ENCODE measurements at places on chromosomes 1 and 21. TPM values are rescaled to one million over a fixed set of nuclear protein-coding genes. Genes with fewer than 3 reads are reported as not detected.

- H3K4me3 ChIP-seq = no peak overlapping the region
- no peaks in the 10 kb centered on the region for H3K36me3 ChIP-seq
- DNase-seq = peak; percentile 59
Measured at GRCh38 chr1:63575340-63575826, 17.8 kb upstream of the PGM1 start.

DNA sequence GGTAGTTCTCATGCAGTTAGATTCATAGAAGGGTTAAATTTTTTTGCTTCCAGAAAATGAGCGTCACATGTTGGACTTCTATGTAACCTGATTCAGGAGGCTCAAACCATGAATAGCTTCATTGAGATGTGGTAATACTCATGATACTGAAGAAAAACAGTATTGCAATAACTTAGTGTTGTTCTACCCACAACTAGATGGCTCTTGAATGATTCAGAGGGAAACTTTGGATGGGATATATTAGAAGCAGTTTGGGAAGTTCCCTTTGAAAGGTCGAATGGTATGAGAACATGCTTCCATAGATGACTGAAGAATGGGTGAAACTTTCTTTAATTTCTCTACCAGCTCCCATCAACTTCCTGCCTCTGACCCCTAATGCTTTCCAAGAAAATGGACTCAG is 211.7 kb upstream of the PTGFR start:
- peaks cover 17% of the 10 kb centered on the region for H3K4me1 ChIP-seq
- no peaks in the 10 kb centered on the region for H3K27me3 ChIP-seq
- no peaks in the 10 kb centered on the region for H3K36me3 ChIP-seq
- peak overlapping the region; percentile 46 for H3K27ac ChIP-seq
- no peak overlapping the region for H3K4me3 ChIP-seq

DNA sequence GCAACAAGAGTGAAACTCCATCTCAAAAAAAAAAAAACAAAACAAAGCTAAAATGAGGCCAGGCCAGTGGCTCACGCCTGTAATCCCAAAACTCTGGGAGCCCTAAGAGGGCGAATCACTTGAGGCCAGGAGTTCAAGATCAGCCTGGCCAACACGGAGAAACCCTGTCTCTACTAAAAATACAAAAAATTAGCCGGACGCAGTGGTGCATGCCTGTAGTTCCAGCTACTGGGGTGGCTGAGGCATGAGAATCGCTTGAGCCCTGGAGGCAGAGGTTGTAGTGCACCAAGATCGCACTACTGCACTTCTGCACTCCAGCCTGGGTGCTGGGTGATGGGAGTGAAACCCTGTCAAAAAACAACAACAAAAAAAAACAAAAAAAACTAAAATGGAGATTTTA is 191.2 kb upstream of the SGIP1 start:
- H3K4me3 ChIP-seq = no peak overlapping the region
- H3K27me3 ChIP-seq = no peaks in the 10 kb centered on the region
- no peak for DNase-seq
- no peaks in the 10 kb centered on the region for H3K4me1 ChIP-seq

- H3K4me3 ChIP-seq = no peak overlapping the region
- H3K36me3 ChIP-seq = no peaks in the 10 kb centered on the region
- no peaks in the 10 kb centered on the region for H3K27me3 ChIP-seq
- peaks cover 10% of the 10 kb centered on the region for H3K4me1 ChIP-seq
Measured at GRCh38 chr1:232474826-232475225, 155.1 kb downstream of the SIPA1L2 start.

DNA sequence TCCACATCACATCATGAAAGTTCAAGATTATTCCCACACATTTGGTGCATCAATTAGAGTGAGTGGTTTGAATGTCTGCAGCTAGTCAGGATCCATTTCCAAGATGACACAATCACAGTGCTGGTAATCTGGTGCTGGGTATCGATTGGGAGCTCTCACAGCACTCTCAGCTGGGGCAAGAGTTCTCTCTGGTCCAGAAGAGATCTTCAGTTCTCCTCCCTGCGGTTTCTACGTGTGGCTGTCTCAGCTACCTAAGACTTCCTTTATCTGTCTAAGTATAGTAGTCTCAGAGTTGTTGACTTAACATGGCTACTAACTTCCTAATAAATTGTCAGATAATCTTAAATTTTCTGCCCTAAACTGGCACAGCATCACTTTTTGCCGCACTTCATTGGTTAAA is 358.0 kb upstream of the BRINP3 start:
- no peaks in the 10 kb centered on the region for H3K27me3 ChIP-seq
- DNase-seq = no peak
- H3K36me3 ChIP-seq = no peaks in the 10 kb centered on the region
- H3K4me3 ChIP-seq = no peak overlapping the region
- no peaks in the 10 kb centered on the region for H3K4me1 ChIP-seq

DNA sequence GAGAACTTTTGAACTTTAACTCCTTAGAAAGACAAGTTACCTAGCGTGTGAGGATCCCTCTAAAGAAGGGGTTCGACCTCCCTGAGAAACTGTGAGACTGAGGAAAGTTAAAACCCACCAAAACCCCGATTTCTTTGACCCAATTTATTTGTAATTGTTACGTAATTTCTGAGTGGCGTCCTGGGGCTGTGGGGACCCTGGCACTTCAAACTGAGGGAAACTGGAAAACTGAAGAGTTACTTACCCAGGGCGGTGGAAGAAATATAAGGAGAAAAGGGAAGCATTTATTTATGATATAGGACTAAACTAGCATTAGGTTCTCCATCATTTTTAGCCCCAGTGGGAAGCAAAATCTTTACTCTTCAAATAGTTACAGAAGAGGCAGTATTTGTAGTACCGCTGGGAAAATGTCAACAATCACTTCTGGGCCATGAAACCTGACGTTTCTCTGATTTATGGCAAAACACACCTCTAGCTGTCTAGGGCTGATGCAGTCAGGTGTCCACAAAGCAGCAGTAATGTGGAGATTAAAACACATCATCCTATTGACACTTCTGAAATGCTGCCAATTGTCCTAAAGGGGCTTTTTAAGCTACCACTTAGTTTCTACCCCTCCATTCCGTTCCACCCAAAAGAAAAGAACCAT is 430 bp downstream of the S100B start:
- no peaks in the 10 kb centered on the region for H3K36me3 ChIP-seq
- peaks cover 7% of the 10 kb centered on the region for H3K27me3 ChIP-seq
- no peak for DNase-seq
- H3K4me1 ChIP-seq = no peaks in the 10 kb centered on the region
- H3K27ac ChIP-seq = no peak overlapping the region
- no peak overlapping the region for H3K4me3 ChIP-seq

GRCh38 chr1:198837278-198838021 is 198.6 kb downstream of the PTPRC start:
- no peaks in the 10 kb centered on the region for H3K27me3 ChIP-seq
- no peak for DNase-seq
- H3K27ac ChIP-seq = no peak overlapping the region
- no peak overlapping the region for H3K4me3 ChIP-seq

DNA sequence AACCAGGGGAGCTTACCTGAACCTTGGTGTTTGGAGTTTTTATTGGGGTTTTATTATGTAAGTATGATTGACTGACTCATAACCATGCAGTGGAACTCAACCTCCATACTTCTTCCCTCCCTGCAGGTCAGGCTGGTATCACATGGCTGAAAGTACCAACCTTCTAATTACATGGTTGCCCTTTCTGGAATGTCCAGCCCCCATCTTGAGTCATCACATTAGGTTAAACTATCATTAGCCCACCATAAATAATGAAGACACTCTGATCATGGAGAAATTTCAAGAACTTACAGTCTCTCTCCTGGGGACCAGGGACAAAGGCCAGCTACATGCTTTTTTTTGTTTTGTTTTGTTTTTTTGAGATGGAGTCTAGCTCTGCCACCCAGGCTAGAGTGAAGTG is 19.2 kb upstream of the DPH5 start:
- DNase-seq = no peak
- no peaks in the 10 kb centered on the region for H3K27me3 ChIP-seq
- no peak overlapping the region for H3K27ac ChIP-seq
- no peaks in the 10 kb centered on the region for H3K4me1 ChIP-seq
- H3K36me3 ChIP-seq = no peaks in the 10 kb centered on the region

DNA sequence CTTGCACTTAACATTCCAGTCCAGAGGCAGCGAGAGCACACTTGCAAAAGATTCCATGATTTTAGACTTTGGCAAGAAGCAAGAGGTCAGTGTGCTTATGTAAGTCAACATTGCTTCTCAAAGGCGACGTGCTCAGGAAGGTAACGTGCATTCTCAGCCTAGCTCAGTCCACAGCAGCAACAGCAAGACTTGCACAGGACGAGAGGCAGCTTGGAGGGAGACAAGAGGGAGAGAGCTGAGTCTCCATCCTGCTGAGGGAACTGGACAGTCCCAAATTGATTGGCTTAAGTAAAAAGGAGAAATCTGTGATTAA is 56.5 kb downstream of the PTP4A2 start:
- peak; percentile 8 for DNase-seq
- H3K4me1 ChIP-seq = no peaks in the 10 kb centered on the region
- H3K27ac ChIP-seq = no peak overlapping the region
- H3K27me3 ChIP-seq = peaks cover 4% of the 10 kb centered on the region

DNA sequence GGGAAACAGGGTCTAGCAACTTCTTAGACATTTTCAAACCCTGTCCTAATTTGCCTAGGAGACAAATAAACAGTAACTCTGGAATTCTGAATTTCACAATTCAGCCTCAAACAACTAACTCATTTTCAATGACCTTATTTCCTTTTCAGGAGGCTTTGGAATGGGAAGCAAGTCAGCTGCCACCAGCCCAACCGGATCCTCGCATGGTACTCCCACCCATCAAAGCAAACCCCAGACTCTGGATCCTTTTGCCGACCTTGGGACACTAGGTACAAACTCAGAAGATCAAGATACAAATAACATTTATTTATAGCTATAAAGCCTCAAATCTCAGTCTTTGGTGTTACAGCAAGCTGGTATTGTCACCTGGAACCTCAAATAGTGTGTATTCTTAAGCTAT is 18.9 kb upstream of the LEPR start:
- DNase-seq = no peak
- H3K27me3 ChIP-seq = no peaks in the 10 kb centered on the region
- H3K4me3 ChIP-seq = no peak overlapping the region
- H3K4me1 ChIP-seq = no peaks in the 10 kb centered on the region

- no peak for DNase-seq
- no peaks in the 10 kb centered on the region for H3K4me1 ChIP-seq
- no peaks in the 10 kb centered on the region for H3K27me3 ChIP-seq
- H3K27ac ChIP-seq = no peak overlapping the region
- no peaks in the 10 kb centered on the region for H3K36me3 ChIP-seq
Measured at GRCh38 chr1:166353213-166353612, 186.4 kb upstream of the FAM78B start.

DNA sequence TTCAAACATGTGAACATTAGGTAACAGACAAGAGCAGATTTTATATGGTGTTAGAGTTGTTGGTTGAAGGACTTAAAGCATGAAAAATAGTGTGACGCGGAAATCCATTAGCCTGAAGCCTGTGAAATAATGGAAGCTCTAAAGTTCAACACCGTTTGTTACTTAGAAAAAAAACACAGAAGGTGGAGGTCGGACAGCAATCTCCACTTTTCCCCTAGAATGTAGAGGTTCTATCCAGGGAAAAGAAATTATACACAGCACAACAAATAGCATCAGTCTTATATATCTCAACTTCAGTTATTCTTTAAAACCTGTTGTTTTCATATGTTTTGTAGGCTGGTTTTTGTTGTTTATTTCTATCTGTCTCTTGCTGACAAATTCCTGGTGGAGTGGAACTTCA is 1.9 kb downstream of the RCAN3 start:
- DNase-seq = no peak
- no peaks in the 10 kb centered on the region for H3K27me3 ChIP-seq
- no peak overlapping the region for H3K27ac ChIP-seq
- peaks cover 2% of the 10 kb centered on the region for H3K4me1 ChIP-seq
- H3K4me3 ChIP-seq = no peak overlapping the region

DNA sequence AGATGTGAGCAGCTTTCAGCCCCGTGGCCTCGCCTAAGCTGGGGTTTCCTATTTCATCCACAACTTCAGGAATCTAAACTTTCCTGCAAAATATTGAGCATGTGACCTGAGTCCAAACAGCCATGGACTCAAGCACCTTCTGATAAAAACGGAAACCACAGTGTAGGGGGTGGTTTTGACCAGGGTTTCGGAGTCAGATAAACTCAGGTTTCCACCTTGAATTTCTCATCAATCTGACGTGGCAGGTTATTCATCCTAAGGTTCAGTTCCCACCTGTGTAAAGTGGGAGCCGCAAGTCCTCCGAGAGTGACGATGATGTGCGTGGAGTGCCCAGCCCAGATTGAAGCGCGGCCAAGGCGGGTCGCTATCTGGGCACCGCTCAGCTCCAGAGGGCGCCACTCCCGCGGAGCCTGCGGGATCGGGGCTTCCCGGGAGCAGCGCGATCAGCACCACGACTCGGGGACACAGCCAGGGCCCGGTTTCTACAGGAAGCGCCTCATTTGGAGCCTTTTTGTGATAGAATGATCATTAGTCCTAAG is 871 bp upstream of the ETS2 start:
- H3K4me1 ChIP-seq = peaks cover 5% of the 10 kb centered on the region
- H3K4me3 ChIP-seq = peak overlapping the region; percentile 79
- peak; percentile 61 for DNase-seq
- no peaks in the 10 kb centered on the region for H3K27me3 ChIP-seq
- peak overlapping the region; percentile 83 for H3K27ac ChIP-seq

DNA sequence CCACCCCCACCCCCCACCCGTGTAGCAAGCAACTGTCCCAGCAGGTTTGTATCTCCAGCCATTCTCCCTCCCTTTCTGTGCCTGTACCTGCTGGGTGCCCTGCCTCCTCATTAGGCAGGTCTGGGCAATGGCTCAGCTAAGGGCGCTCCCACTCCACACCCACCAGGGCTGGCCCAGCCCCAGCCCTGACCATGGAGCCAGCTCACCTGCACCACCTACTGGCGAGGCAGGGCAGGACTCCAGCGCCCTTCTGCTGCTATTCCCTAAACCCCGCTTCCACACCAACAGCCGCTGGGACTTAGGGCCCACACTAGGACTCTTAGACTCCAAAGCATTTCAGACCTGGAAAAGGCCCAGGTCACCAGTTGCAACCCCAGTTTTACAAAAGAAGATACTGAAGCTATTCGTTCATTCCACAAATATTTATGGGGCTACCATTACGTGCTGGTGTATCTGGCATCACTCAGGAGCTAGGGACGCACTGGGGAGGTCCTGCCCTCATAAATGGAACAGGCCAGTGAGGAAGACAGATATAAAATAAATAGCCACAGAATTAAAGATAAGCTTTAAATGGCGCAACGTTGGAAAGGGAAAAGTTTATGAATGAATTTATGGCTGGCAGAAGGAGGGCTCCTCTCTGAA is 24.0 kb downstream of the PGLYRP3 start:
- H3K27me3 ChIP-seq = no peaks in the 10 kb centered on the region
- no peak overlapping the region for H3K27ac ChIP-seq
- DNase-seq = no peak

TTC24 gene
- not detected for total RNA-seq

CHIT1 gene
- not detected for total RNA-seq

SASS6 gene
- 1.5 TPM for total RNA-seq

PLA2G2D gene
- total RNA-seq = not detected

LCA5L gene
- total RNA-seq = 0.66 TPM

PGBD2 gene
- 8.2 TPM for total RNA-seq

F5 gene
- 0.26 TPM for total RNA-seq

HFM1 gene
- total RNA-seq = 1.8 TPM

PSRC1 gene
- total RNA-seq = 8.3 TPM

GLIS1 gene
- not detected for total RNA-seq

IL20 gene
- not detected for total RNA-seq

CFAP74 gene
- 0.26 TPM for total RNA-seq

VWA5B1 gene
- total RNA-seq = not detected

RNF186 gene
- total RNA-seq = not detected

FCRL2 gene
- total RNA-seq = not detected
